ENCODE measurements at places on chromosomes 4 and X.

- DNase-seq: no peak
Measured at GRCh38 chr4:162920649-162921048, 246.0 kb downstream of the NAF1 start.

DNA sequence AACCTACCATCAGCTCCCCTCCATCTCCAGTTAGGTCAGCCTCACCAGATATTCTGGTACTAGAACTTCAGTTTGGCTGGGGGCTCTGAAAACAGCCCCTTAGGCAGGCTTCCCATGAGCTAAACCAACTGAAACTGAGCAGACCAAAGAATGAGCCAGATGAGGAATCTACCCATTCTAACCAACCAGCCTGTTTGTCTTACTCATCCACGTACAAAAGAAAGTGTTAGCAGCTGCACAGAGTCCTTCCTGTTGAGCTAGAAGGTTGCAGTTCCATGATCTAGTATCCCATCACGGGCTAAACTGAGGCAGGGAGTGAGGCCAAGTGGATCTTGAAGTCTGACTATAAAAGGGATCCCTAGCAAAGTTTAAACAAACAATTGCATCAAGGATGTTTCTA, 17.5 kb downstream of the MAGEA9B start:
- DNase-seq: no peak

DNA sequence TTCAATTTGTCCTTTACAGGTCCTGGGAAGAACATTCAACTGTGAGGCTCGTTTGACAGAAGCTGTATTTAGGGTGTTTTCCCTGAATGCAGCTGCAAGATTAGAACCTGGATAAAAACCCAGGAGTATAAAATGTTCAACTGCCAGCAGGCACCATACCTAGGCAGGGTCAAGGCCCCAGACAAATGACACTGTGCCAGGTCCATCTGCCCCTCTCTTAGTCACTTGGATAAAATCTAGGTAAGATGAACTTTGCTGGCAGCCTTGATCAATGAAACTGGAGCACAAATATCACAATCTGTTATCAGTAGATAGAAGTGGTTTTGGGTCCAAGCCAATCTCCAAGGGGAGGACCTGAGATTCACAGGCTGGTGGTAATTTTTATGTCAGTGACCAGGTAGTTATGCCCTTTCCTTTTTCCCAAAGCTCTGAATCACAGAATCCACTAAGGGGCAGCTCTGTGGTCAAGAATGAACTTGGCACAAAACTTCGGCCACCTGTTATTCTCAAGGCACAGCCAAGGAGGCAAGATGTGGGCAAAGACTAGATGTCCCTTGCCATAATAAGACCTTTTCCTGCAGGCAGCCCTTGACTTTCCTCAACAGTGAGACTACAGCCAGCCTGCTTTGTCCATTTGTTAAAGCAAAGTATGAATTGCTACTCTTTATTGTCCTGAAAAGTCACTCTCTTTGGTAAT, 501.0 kb downstream of the PPARGC1A start:
- no peak for DNase-seq

- peak; percentile 40 for DNase-seq
Measured at GRCh38 chr4:1347410-1347864, 429 bp downstream of the UVSSA start.

GRCh38 chr4:25308761-25309160, 3.8 kb upstream of the ZCCHC4 start:
- DNase-seq: no peak

- DNase-seq: no peak
Measured at GRCh38 chr4:183499801-183500200, 5.1 kb upstream of the ING2 start.

DNA sequence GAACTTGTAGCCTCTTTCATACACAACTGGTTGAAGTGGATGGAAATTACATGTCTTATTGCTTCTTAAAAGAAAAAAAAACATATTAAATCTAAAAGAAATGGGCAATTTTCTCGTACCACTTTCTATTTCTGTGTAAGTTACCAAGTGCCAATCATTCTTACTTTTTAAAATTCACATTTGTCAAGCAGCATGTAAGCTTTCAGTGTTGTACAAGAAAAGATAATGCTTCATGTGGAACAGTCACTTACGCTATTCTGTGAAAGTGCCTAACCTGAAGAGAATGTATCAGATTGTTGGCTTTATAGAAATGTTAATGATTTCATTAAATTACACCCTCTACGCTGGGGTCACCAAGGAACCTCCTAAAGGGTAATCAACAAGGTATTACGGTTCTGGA, 4.4 kb upstream of the DCTD start:
- DNase-seq: no peak
